Activated T-cell treated with anti-CD3 and anti-CD28 coated beads, Interleukin-2, amount 50 U/mL, for 4 hours (primary cell): ENCODE measurements at places on chromosomes 2 and 18. TPM values are rescaled to one million over a fixed set of nuclear protein-coding genes. Genes with fewer than 3 reads are reported as not detected.

GRCh38 chr2:204251158-204251997 lies 293.9 kb upstream of the PARD3B start:
- no peak for DNase-seq

The KCNG3 gene
- total RNA-seq, result 0.38 TPM

DNA sequence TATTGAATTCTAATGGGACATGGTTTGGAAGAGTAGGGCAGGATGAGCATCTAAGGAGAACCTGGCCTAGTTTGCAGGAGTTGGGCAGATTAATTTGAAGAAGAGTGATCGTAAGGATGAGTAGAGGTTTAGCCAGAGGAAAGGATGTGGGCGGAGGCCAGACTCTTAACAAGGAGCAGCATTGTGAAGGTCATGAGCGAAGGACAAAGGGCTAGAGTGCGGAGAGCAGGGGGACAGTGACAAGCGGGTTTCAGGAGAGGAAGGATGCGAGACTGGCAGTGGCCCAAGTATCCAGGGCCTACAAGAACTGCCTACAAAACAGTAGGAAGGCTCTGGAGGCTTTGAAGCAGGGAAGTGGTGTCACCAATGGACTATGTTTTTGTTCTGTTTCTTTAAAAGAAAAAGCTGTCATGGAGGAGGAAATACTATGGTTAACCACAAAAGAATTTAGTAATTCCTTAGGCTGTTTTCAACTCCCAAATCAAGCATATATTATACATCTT lies 20.1 kb downstream of the SLC66A3 start:
- DNase-seq, result no peak

DNA sequence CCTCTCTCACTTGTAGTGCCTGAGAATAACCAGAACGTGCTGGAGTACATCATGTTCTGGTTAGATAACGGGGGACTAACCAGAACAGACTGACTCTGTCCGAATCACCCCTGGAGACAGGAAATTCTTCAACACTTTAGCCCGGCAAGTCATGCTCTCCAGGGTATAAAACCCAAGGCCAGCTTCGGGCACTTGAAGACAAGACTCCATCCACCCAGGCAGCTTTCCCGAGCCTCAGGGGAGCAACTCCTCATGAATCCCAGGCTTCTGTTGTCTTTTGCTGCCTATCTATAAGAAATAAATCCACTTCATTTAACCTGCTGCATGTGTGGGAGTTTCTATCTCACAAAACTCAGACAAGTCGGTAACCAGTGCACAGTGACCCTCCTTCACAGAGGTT lies 99.6 kb downstream of the KCNF1 start:
- no peak for DNase-seq

DNA sequence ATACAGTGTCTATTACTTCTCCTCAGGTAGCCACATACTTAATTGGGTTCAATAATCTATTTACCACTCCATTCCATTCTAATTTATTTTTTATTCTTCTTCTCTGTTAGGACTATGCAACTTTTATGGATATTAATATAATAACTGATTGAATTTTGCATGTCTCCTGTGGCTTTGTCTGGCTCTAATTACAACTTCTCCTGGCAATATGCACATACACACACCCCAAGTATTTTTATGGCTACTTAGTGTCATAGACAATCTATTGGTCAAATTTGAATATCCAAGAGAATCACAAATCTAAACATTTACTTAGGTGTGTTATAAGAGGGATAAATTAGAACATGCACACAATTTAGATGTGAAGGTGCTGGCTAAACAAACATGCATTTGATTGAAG lies 73.1 kb downstream of the BOD1L2 start:
- no peak for DNase-seq

DNA sequence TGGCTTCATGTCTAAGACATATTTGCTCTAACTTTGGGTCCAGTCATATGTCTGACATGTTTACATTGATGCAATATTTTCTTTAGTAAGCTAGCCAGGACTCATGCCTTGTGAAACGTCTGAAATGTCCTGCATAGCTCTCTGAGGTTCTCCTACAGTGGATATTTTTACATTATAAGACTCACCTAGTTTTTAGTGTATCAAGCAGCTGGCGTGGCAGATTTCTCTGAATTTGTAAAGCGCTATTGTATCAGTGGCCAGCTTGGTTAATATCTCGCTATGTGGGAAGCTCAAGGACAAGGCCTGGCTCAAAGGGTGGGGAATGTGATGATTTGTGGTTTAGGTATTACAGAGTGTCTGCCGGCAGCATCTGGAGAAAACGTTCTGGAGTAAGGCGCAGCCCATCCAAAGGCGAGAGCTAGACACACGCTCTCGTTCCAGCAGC lies 164.3 kb downstream of the LTBP1 start:
- DNase-seq, result no peak

DNA sequence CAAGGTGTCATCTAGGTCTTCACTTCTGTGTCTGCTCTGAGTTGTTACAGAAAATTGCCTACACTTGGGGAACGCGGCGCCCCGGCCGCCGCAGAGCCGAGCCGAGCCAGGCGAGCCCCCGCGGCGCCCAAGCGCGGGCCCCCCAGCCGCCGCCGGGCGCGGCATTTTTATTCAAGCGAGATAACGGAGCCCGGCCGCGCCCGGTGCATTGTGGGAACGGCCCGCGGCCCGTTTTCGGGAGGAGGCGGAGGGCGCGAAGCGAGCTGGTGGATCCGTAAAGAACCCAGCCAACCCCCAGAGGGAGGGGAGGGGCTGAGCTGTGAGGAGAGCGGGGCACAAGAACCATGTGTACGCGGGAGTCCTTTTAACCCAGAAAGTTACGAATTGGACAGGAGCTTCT lies 191.8 kb downstream of the FTCDNL1 start:
- no peak for DNase-seq

GRCh38 chr2:28516950-28517349 lies 21.1 kb downstream of the PLB1 start:
- no peak for DNase-seq

DNA sequence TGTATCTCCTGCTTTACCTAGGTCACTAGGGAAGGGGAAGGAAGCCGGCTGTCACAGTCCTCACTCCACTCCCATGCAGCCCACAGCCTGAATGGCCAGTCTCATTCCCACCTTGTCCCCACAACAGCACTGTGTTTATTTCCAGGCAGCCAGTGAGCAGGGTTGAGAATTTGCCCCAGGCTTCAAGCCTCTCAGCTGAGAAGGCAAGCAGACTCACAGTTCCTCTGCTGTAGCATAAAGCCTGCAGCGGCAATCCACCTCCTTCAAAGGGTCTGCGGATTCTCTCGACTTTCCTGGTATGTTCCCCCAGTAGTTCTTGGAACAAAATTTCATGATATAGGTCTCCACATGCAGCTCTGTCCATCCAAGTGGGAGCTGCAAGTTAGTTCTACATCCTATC lies 262.9 kb upstream of the GULP1 start:
- no peak for DNase-seq

GRCh38 chr2:28225473-28226080 lies 167.1 kb upstream of the FOSL2 start:
- DNase-seq, result no peak

The CHRND gene
- not detected for total RNA-seq
